ENCODE measurements at places on chromosomes 5 and 9. TPM values are rescaled to one million over a fixed set of nuclear protein-coding genes. Genes with fewer than 3 reads are reported as not detected.

DNA sequence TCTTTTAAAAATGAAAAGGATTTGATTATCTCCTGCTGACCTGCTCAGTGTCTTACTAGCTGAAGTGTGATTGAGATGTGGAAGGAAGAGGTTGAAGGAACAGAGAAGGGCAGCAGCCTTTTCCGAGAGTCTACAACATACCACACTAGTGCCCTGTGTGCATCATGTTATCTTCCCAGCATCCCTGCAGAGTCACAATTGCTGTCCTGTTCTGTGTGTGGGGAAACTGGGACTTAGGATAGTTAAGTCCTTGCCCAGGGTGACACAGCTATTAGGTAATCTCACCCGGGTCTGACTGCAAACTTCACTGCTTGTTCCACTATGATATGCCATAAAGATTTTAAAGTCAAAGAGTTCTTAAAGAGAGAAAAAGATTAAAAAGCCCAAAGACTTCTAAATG lies 55.8 kb downstream of the FAM78A start:
- H3K4me3 ChIP-seq = no peak overlapping the region
- no peak overlapping the region for H3K27ac ChIP-seq
- H3K27me3 ChIP-seq = no peaks in the 10 kb centered on the region
- H3K36me3 ChIP-seq = peaks cover 6% of the 10 kb centered on the region
- no peak for DNase-seq
- H3K4me1 ChIP-seq = no peaks in the 10 kb centered on the region

Gene PCDHA1
- 0.03 TPM for polyA plus RNA-seq

DNA sequence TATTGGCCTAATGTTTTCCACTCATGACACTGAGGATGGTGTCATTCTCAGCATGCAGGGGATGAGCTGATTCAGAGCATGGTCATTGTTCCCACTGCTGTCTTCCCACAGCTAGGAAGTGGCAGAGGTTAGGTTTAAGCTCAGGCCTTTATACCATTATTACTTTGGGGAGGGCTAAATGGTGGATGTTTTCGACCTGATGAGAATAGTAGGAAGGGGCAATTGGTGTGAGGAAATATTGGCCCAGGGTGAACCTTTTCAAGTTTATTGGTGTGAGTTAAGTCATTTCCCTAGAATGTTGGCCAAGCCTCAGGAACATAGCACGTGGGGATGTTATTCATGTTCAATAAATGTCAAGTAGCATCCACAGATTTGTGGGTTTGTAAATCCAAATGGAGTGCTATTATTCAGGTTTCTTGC lies 59.6 kb downstream of the ARHGAP26 start:
- H3K27me3 ChIP-seq = no peaks in the 10 kb centered on the region
- no peak for DNase-seq
- no peaks in the 10 kb centered on the region for H3K36me3 ChIP-seq

Gene B4GALT7
- polyA plus RNA-seq = 34.9 TPM

- DNase-seq = no peak
- no peaks in the 10 kb centered on the region for H3K27me3 ChIP-seq
- no peak overlapping the region for H3K27ac ChIP-seq
- H3K4me1 ChIP-seq = no peaks in the 10 kb centered on the region
- H3K36me3 ChIP-seq = no peaks in the 10 kb centered on the region
- no peak overlapping the region for H3K4me3 ChIP-seq
Measured at GRCh38 chr5:55771175-55771655, 33.4 kb downstream of the DDX4 start.

Measured in keratinocyte (primary cell).